ENCODE measurements at places on chromosomes 1 and 21. TPM values are rescaled to one million over a fixed set of nuclear protein-coding genes. Genes with fewer than 3 reads are reported as not detected.

The ANGPTL3 gene
- not detected for total RNA-seq

The MTHFR gene
- total RNA-seq: 32.5 TPM

DNA sequence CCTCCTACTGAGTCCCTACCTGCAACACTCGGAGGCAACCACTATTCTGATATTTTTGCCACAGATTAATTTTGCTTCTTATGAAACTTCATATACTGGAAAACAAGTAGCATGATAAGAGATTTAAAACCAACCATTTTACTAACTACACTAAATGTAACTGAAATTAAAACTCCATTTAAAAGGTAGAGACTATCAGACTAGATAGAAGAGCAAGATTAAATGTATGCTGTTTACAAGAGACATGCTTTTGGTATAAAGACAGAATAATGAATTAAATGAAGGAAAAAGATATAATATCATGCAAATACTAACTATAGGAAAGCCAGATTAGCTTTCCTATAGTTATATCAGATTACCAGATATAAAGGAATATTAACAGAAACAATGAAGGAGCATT is 175.9 kb downstream of the DYRK1A start:
- no peak for DNase-seq

The BCAS2 gene
- 45.7 TPM for total RNA-seq

The LORICRIN gene
- total RNA-seq: not detected

DNA sequence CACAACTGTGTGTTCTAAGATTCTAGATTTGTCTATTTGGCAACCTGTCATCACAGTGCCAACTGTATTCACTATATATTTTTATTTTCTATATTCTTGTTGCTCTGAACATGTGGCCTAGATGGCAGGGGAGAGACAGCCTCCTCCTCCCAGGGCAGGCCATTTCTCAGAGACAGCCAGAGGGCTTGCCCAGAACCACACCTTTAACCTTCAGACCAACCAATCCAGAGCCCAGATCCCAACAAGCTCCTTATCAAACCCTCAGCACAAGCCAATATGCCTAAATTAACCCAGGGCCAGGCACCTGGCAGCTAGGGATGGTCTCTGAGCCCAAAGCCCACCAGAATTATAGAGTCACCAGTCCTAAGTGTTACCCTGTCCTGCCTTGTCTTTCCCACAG is 19.3 kb downstream of the TRIM11 start:
- DNase-seq: no peak

The CENPF gene
- total RNA-seq: 44.0 TPM

DNA sequence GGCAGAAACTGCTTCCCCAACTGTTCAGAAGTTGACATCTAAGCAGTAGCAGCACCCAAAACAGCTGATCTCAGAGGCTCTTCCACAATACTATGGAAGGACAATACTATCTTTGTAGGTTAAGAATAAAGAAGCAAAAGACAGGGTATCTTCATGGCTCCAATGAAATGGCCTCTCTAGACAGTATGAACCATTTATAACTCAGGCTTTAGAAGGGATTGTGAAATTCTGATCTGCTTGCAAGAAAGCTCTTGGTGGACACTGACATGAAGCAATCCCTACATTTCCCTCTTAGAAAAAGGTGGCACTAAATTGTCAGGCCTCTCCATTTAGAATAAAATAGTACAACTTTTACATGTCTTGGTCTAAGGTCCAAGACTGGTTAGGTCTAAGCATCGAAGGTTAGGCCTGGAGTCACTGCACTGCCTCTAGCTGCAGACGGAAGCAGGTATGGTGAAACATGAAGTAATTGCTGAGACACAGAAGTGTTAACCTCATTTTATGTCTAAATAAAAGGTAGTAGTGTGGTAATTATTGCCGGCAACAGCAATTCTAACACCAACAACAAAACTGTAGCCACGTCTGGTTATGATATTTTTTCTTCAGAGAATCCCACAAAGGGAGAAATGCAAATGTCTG is 50.6 kb upstream of the HP1BP3 start:
- no peak for DNase-seq

Data from Karpas-422 (cell line).